AG09319 (cell line): ENCODE measurements at places on chromosomes 4 and X.

DNA sequence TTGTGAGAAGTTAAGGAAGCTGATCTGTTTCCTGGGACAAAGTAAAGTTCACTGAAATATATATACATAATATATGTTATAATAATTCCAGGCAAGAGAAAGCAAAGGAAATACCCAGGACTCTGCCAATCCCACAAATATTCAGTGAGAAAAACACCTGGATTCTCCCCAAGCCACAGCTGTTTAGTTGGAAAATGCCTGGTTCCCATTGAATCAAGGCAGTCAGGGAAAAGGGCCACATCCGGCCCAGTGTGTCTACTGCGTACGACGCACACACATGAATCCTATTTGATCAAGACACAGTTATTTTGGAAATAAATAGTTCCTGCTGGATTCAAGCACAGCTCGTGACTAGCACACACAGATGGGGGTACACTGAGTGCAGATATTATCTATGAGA, 6.3 kb upstream of the DCHS2 start:
- no peak for DNase-seq

GRCh38 chr4:139241784-139242151, 38.3 kb downstream of the MGARP start:
- DNase-seq, result no peak

- DNase-seq, result no peak
Measured at GRCh38 chr4:53508446-53508845, 82.8 kb downstream of the LNX1 start.

DNA sequence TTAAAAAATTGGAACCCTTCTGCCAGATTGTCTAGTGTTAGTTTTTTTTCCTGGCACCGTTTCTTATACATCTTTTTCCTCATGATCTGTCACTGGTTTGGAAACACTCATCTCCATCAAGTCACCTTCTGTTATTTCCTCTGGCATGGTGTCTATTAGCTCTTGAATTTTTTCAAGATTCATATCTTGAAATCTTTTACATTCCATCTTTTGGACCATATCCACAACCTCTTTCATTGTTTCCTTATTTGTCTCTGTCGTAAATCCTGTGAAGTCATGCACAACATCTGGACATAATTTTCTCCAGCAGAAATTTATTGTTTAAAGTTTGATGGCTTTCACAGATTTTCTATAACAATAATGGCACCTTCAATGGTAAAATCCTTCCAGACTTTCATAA, 10.2 kb upstream of the TMEM185A start:
- no peak for DNase-seq

DNA sequence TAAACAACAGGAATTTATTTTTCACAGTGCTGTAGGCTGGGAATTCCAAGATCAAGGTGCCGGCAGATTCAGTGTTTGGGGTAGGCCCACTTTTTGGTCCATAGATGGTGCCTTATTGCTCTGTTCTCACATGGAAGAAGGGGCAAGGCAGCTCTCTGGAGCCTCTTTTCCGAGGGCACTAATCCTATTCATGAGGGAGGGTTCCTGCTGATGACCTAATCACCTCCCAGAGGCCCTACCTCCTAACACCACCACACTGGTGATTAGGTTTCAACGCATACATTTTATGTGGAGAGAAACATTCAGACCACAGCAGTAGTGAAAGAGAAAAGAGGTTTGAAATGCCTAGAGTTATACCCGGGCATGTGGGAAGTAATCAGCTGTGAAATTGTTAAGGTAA, 1.4 kb upstream of the POLA1 start:
- DNase-seq, result no peak

- peak; percentile 30 for DNase-seq
Measured at GRCh38 chrX:116384406-116384954, 51.9 kb upstream of the SLC6A14 start.

- no peak for DNase-seq
Measured at GRCh38 chr4:111959222-111959621, 186.0 kb upstream of the FAM241A start.

GRCh38 chr4:145988628-145989027, 50.0 kb upstream of the ZNF827 start:
- DNase-seq, result no peak
